ENCODE measurements at places on chromosomes 5 and 9. TPM values are rescaled to one million over a fixed set of nuclear protein-coding genes. Genes with fewer than 3 reads are reported as not detected.

Gene SLC6A7
- not detected for total RNA-seq

Gene DOK3
- total RNA-seq: 2.0 TPM

Gene SLC34A1
- total RNA-seq: 0.19 TPM

Gene PCDHB11
- total RNA-seq: 0.55 TPM

Gene TYRP1
- 1,258 TPM for total RNA-seq

Gene RPL12
- 2,500 TPM for total RNA-seq

Gene FREM1
- total RNA-seq: not detected

Gene ACOT12
- 8.5 TPM for total RNA-seq

Gene RCL1
- 21.5 TPM for total RNA-seq

Gene NRG2
- 7.8 TPM for total RNA-seq

Gene DND1
- total RNA-seq: 0.26 TPM

Gene BAAT
- 0.85 TPM for total RNA-seq

Gene WDR31
- 2.4 TPM for total RNA-seq

Gene ZDHHC11B
- total RNA-seq: 8.6 TPM

Gene SPATA31C1
- not detected for total RNA-seq

Gene IFNB1
- total RNA-seq: not detected

Gene SNCB
- 0.26 TPM for total RNA-seq

Gene LECT2
- not detected for total RNA-seq

Gene PCSK1
- 10.9 TPM for total RNA-seq

Gene CDH18
- total RNA-seq: 0.19 TPM

Gene LHX6
- 2.4 TPM for total RNA-seq

Gene CCDC192
- not detected for total RNA-seq

Gene CCL27
- not detected for total RNA-seq

Gene VAV2
- 4.2 TPM for total RNA-seq

Gene SPRY4
- total RNA-seq: 33.6 TPM

Gene PCDHGC3
- total RNA-seq: 9.8 TPM

Gene BHMT
- not detected for total RNA-seq

Gene UBAP2
- 11.4 TPM for total RNA-seq

Gene STKLD1
- total RNA-seq: 1.4 TPM

Gene ANKDD1B
- 0.69 TPM for total RNA-seq

Gene ENHO
- 0.92 TPM for total RNA-seq

Gene PCA3
- total RNA-seq: 0.13 TPM

Gene TLX3
- total RNA-seq: not detected

Gene TRIM36
- 2.4 TPM for total RNA-seq

Gene F2RL1
- 0.77 TPM for total RNA-seq

Gene SPINK6
- 0.61 TPM for total RNA-seq

Gene ABO
- not detected for total RNA-seq

Gene SNAPC4
- 7.1 TPM for total RNA-seq

Gene OMD
- not detected for total RNA-seq

Gene DPM2
- 31.4 TPM for total RNA-seq

Gene TMEM38B
- total RNA-seq: 45.6 TPM

Gene PRDM9
- not detected for total RNA-seq

Gene DROSHA
- total RNA-seq: 74.9 TPM

Gene ZNF300
- total RNA-seq: 5.1 TPM

Gene SARDH
- 0.61 TPM for total RNA-seq

Gene TMOD1
- total RNA-seq: 3.0 TPM

Gene DIMT1
- 55.7 TPM for total RNA-seq

Gene PCDHA7
- 1.4 TPM for total RNA-seq

Gene NAIP
- 3.2 TPM for total RNA-seq

Gene OLFM1
- 49.3 TPM for total RNA-seq

Gene CDX1
- total RNA-seq: not detected

Gene F12
- 6.0 TPM for total RNA-seq

All from SK-MEL-5 (cell line).